ENCODE measurements at places on chromosomes 3 and 15.

DNA sequence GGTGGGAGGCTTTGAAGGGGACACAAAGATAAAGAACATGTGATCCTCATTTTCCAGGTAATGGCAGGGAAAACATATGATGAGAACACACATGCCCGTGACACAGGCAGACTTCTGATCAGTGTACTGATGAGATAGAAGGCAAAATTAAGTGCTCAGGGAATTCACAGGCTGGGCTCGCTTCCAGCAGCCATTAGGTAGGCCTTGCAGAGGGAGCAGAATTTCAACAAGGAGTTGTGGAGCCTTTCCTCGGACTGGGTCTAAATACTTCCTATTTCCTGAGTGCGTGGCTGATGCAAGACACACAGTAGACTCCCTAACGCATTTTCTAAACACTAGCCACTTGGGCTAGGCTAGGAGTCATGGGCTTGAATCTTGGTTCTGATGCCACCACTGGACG, 74.0 kb upstream of the ETV5 start:
- DNase-seq, result no peak

- DNase-seq, result no peak
These were observed 485.2 kb upstream of the PROK2 start for GRCh38 chr3:72270072-72270681.

- no peak for DNase-seq
These were observed 137.1 kb downstream of the CD47 start for GRCh38 chr3:107953722-107954121.

DNA sequence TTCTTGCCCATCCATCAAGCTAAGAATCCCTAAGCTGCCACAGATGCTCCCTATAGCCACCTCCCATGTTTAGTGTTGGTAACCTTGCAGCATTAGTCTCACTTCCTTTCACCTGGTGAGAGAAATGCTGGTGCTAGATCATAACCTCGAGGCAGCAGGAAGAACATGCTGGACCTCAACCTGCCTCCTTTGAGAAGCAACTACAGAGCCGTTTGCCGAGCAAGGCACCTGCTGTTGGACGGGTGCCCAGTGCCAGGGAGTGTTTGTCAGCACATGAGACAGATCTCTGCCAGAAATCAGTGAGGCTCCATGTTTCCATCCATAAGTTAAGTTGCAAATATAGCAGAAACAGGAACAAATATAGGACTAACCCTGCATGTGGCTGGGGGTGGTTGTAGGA, 955.7 kb downstream of the TUSC7 start:
- no peak for DNase-seq

DNA sequence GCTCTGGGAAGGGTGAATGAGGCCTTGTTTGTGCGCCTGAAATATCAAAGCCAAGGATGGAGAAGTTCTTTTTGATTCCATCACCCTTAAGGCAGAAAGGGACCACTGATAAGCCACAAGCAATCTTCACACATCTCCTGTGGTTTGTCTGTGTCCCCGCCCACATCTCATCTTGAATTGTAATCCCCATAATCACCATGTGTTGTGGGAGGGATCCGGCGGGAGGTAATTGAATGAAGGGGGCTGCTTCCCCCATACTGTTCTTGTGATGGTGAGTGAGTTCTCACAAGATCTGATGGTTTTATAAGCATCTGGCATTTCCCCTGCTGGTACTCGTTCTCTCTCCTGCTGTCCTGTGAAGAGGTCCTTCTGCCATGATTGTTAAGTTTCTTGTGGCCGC, 329.6 kb upstream of the RGMA start:
- no peak for DNase-seq

DNA sequence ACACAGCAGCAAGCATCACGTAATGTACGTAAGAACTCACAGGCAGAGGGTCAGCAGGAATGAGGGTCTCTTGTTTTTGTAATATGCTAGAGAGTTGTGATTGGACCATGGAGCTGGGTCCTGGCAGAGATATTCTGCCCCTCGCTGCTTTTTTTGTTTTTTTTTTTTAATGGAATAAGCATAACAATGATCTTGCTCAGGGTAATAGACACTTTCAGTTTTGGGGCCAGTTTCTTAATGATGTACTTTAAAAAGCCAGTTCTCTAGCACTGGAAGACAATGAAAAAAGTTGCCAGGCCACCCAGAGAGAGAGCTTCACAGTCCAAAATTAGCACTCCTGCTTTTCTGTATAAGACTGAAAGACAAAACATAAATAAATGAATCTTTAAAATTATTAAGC, 29.0 kb upstream of the PLSCR4 start:
- DNase-seq, result no peak

All from substantia nigra (tissue), 51 donors.